Neuronal stem cell (in vitro differentiated cells): ENCODE measurements at places on chromosomes 6 and 20.

- no peak for DNase-seq
Observed at GRCh38 chr20:60528141-60528540, 569.9 kb downstream of the CDH26 start.

GRCh38 chr6:109096208-109096607 is 901 bp downstream of the CEP57L1 start:
- no peak for DNase-seq

GRCh38 chr6:42281570-42281969 is 63.9 kb upstream of the MRPS10 start:
- no peak for DNase-seq

GRCh38 chr6:105136431-105137350 is 43.1 kb downstream of the POPDC3 start:
- DNase-seq: peak; percentile 66

GRCh38 chr6:548091-548490 is 108.8 kb downstream of the HUS1B start:
- DNase-seq: no peak

GRCh38 chr6:134217105-134217797 is 100.7 kb downstream of the SGK1 start:
- DNase-seq: no peak

DNA sequence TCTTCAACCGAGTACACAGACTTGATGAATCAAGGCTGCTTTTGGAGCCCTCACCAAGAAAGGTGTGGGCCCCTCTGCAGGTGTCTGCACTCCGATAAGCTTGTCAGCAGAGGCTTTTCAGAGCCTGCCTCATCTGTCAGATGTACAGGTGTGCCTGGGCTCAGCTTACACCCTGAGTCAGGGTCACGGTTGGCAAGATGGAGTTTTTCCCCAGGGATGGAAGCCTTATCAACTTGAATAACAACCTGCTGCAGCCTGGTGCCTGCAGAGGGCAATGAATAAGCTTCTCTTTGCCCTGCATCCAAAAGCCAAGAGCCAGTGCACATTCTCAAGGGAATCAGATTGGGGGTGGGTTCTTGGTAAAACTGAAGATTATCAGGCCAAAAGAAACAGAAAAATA is 427.1 kb downstream of the CD83 start:
- DNase-seq: no peak

DNA sequence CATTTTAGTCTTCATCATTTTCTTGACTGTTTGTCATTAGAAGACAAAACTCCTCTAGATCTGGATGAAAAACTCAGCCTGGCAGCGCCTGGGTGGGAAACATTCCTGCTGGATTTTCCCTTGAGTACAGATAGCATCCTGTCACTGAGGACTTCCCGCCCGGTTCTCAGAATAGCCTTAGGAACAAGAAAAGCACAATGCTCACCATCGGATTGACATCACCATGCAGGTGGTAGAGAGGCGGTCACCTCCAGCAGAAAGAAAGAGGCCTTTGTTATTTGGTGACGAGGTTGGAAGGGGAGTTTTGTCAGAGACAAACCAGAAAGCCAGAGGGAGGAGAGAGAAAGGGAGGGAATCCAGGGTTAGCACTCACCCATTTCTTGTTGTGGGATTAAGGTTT is 39.8 kb downstream of the KIF25 start:
- no peak for DNase-seq

DNA sequence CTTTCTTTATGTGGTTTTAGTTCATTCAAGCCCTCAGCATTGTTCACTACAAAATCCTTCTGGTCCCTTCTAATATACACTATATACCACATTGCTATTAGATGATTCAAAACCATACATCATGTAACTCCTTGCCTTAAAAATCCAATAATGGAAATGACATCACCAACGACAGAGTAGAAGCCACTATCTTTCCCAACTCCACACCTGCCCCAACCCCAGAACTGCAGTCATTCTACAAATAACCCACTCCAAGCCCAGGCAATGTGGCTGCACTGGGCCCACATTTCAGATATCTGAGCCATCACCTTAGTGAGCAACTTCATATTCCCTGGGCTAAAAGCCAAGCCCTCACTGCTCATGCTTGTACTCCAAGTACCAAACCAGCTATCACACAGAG is 22.6 kb upstream of the RUNX2 start:
- no peak for DNase-seq

DNA sequence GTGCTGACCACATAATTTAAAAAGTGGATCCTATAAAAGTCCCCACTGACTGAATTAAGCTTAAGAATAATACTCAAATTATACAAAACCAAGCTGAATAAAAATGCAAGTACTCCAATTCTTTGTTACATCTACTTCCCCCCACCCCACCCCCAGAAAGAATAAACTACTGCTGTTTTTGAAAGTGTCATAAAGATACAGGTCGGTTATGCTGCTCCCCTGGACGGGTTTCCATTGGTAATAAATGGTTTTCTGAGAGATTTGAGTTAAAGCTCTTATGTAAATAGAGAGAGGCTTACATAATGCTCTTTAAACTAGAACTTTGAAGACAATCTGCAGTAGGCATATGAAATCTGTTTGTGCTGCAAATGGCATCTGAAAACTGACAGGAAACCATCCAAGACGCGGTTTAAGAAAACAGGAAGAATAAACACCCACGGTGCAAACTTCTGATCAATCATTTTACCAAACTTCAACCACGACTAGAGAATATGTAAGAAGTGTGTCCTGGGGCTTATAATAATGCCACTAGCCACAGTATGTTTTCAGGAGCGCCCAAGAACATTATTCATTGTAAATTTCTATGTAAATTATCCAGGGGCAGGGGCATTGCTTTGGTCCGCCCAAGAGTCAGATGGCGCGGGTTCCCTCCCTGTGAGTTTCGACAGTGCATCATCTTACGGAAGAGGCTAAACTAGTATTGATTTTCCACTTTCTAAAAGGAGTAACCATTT is 10.8 kb upstream of the POU3F2 start:
- DNase-seq: no peak

GRCh38 chr6:152318278-152318677 is 318.9 kb downstream of the SYNE1 start:
- no peak for DNase-seq

GRCh38 chr6:151497905-151498304 is 4.1 kb downstream of the CCDC170 start:
- DNase-seq: no peak

DNA sequence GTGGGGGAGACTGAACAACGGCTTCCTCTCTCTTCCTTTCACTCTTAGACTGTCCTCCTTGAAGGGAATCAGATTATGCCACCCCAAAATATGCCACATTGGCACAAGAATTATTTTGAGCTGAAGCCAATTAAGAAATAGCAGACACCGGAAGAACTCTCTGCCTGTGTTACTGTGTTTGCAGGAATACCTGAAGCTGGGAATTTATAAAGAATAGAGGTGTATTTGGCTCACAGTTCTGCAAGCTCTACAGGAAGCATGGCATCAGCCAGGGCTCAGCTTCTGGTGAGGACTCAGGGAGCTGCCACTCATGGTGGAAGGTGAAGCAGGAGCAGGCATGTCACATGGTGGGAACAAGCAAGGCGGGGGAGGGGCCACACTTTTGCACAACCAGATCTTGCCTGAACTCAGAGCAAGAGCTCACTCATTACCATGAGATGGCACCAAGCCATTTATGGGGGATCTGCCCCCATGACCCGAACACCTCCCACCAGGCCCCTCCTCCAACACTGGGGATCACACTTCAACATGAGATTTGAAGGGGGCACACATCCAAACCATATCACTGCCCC is 46.0 kb downstream of the PCNA start:
- DNase-seq: no peak

DNA sequence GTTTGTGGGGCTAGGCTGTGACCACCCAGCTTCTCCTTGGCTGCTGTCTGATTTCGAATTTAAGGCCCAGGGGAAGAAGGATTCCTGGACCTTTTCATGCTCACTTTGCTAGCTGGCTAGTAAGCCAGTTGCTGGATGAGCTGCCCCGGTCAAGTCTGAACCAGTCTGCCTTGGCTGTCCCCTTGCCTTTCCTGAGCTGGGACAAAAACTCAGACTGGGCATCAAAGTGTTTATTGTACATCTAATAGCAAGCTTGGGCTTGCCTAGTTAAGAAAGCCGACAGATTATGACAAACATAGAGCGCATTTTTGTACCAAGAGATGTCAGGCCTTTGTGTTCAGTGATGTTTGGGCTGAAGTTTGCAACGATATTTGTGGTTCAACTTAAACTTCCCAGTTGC is 750 bp upstream of the PAK5 start:
- peak; percentile 5 for DNase-seq

DNA sequence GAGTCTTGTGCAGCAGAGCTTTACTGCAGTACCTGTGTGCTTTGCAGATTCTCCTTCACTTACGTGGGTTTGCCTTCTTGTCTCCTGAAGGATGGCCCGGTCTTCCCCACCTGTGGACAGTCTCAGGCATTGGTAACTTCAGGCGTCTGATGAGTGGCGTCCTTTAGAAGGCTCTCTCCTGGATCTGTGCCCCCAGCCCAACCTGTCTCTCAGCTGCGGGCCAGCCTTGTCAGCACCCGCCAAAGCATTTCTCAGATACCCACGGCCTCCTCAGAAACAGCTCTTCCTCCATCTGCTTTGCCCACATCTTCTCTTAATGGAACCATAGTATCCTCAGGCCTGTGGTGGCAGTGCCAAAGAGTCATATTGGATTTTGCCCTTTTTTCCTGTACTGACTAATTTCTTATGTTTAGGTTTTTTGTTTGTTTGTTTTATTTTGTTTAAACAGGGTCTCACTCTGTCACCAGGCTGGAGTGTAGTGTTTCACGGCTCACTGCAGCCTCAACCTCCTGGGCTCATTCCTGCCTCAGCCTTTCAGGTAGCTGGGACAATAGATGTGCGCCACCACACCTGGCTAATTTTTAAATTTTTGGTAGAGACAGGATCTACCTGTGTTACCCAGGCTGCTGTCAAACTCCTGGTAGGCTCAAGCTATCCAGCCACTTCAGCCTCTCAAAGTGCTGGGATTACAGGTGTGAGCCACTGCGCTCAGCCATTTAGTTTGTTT is 96.6 kb downstream of the ARID1B start:
- DNase-seq: no peak

GRCh38 chr20:49445176-49445575 is 37.3 kb downstream of the KCNB1 start:
- no peak for DNase-seq

GRCh38 chr20:63314015-63314471 is 21.1 kb downstream of the COL20A1 start:
- no peak for DNase-seq

DNA sequence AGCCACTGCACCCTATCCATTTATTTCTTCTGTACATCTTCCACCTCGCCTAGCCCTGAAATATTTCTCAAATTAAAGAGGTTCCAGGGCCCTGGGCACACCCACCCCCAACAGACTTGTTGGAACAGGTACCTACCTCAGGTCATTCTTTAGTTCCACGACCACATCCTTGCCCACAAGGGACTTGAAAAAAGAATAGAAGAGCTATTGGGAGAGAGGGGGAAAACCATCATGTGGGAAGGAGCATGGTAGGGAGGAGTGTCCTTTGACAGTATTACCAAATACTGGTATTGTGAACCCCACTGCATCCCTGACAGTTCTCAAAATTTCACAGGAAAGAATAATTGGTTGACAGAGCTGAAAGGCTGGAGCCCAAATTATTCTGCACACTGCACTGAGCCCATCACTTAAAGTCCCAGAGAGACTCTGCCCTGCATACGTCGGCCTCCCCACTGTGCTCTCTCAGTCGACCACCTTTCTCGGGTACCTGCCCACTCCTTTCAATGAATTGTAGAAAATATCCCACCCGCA is 762 bp downstream of the LSM2 start:
- DNase-seq: no peak
